ENCODE measurements at places on chromosomes 13 and 19.

- no peak for DNase-seq
Observed at GRCh38 chr13:44336934-44337333, 36.7 kb upstream of the SERP2 start.

DNA sequence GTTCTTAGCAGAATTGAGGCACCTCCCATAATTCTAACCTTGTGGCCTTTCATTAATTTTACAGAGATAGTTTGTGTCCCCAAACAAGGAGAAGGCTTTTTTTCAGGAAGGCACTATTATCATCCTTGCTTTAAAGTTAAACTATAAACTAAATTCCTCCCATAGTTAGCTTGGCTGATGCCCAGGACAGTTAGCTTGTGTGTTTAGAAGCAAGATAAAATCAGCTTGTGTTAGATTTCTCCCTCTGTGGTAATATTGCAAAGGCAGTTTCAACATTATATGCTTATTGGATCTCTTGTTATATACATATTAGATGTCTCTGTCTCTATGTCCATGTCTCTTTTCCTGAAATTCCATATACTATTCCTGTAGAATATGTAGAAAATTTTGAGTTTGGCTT lies 342.7 kb downstream of the TBC1D4 start:
- no peak for DNase-seq

- no peak for DNase-seq
Observed at GRCh38 chr13:33284916-33285315, 639 bp downstream of the STARD13 start.

GRCh38 chr13:74570834-74571233 lies 436.6 kb upstream of the KLF12 start:
- no peak for DNase-seq

- DNase-seq: no peak
Observed at GRCh38 chr13:98751861-98752466, 508 bp downstream of the SLC15A1 start.

- no peak for DNase-seq
Observed at GRCh38 chr19:58334691-58335249, 8.0 kb downstream of the ZSCAN22 start.

- DNase-seq: no peak
Observed at GRCh38 chr19:46639358-46640182, 3.6 kb upstream of the GNG8 start.

GRCh38 chr19:1089126-1089771 lies 5.9 kb downstream of the POLR2E start:
- DNase-seq: peak; percentile 33

DNA sequence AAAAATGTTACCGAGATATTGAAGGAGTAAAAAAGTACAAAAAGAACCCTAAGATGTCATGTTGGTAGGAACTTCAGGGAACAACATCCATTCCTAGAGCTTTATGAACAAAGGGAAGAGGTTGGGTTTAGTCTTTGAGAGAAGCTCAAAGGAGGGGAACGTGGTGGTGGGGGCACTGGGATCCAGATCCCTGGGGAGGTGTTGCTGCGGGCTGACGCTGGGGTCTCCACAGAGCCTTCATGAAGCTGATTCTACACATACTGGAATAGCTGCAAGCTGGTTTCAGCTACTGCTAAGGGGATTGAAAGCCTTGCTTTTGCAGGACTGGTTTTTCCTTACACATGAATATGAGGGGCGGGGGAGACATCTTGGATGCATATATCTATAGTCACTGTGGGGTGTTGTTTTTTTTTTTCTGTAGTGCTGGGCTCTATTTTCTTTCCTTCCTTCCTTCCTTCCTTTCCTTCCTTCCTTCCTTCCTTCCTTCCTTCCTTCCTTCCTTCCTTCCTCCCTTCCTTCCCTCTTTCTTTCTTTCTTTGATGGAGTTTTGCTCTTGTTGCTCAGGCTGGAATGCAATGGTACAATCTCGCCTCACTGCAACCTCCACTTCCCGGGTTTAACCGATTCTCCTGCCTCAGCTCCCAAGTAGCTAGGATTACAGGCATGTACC lies 6.5 kb upstream of the MZF1 start:
- no peak for DNase-seq

GRCh38 chr13:109734002-109734785 lies 52.2 kb downstream of the IRS2 start:
- DNase-seq: no peak

DNA sequence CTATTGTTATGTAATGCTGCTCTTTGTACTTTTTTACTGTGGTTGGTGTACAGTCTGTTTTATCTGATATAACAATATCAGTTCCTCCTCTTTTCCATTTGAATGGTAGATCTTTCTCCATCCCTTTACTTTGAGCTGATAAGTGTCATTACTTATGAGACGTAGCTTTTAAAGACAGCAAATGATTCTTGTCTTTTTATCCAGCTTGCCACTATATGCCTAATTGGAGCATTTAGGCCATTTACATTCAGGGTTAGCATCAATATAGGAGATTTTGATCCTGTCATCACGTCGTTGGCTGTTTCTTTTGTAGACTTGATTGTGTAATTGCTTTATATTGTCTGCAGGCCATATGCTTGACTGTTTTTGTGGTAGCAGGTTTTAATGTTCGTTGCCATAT lies 894.2 kb upstream of the ATXN8OS start:
- no peak for DNase-seq

DNA sequence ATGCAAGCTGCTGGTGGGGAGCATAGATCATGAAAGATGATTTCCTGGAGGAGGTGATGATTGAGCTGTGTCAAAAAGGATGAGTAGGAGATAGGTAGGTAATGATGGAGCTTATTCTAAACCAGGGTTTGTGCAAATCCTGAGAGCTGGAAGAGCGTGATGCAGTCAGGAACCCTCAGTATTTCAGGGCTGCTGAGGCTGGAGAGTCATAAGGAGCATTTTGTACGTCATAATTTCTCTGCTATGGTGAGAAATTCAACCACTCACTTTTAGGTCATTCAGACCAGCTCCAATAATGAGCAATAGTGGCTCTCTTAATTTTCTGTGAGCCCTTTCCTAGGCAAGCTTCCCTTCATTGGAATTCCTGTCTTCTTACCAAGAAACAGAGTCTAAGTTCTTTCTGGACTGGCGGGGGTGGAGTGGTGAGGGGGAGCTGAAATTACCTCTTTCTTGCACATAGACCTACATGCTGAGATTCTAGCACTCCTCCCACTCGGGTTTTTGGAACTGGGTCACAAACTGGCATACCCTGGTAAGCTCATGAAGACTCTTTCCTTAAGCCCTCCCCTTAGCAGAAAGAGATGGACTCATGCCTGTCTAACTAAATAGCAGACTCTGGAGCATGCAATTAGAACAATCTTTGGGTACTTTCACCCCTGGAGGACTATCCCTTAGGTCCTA lies 62.2 kb upstream of the MYCBP2 start:
- no peak for DNase-seq

DNA sequence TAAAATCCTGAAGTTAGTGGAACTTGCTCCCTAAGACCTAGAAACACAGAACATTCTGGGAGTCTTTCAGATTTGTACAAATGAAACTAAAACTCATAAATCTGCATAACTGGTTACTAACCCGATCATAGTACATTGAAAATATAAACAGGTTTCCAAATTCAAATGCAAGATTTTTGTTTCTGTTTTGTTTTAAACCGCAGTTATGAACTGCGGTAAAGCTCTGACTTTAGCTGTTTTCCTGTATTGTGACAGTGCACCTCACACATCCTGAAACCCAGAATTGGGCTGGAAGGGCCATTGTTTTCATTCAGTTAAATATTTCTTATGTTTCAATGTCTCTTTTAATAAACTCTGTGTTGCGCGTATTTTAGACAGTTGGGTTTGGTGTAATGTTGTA lies 204.7 kb downstream of the SHISA2 start:
- DNase-seq: no peak

DNA sequence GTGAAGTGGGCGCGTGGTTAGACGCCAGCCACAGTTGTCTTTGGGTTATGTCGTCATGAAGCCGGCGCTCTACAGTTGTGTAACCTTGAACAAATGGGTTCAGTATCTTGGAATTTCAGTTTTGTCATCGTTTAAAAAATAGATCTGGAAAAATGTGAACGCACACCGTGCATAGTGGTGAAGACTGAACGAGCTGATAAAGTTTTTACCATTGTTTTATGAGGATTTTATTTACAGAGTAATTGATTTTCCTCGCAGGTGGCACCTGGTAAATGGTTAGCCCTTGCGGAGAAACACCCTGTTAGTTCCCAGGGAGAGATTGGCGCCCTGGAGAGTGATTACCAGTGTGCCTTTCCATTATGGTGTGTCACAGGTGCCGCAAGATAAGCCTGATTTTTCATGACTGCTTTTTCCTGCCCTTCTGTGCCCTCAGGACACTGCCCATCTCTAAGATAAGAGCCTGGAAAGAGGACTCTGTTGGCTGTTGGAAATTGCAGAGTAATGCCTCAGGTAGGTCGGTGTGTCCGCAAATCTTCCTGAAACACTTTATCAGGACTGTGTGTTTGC lies 577 bp downstream of the ZNF181 start:
- no peak for DNase-seq

DNA sequence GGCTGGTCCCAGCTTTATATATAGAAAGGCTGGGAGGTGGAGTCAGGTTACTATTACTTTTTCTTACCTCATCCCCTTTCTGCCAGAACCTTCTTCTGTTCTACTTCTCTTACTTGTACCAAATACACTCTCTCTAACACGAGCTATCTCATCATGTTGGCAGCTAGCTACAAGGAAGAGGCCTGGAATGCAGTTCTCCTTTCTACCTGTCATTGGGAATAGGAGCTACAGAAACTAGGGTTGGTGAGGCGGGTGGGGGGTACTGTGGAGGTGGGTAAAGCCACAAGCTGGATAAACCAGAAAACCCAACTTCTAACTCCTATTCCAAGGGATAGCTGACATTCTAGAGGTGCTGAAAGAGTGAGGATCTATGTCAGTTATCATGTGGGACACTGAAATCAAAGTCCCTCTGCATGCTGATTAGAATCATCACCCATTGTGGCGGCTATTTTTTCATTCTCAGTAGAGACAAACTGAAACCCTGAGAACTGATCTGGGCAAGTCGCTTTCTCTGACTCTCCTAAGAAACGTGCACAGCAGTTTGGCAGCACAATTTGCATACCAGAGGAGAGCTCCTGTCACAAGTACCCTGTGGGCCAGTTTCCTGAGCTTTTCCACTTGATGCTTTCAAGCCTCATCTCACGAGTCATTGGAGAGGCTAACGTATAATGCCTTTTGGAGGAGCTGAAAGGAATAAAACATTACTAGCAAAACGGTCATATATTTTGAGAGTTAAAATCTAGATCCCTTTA lies 358.1 kb downstream of the ENOX1 start:
- no peak for DNase-seq

GRCh38 chr13:58926858-58927257 lies 1236.9 kb downstream of the DIAPH3 start:
- no peak for DNase-seq

DNA sequence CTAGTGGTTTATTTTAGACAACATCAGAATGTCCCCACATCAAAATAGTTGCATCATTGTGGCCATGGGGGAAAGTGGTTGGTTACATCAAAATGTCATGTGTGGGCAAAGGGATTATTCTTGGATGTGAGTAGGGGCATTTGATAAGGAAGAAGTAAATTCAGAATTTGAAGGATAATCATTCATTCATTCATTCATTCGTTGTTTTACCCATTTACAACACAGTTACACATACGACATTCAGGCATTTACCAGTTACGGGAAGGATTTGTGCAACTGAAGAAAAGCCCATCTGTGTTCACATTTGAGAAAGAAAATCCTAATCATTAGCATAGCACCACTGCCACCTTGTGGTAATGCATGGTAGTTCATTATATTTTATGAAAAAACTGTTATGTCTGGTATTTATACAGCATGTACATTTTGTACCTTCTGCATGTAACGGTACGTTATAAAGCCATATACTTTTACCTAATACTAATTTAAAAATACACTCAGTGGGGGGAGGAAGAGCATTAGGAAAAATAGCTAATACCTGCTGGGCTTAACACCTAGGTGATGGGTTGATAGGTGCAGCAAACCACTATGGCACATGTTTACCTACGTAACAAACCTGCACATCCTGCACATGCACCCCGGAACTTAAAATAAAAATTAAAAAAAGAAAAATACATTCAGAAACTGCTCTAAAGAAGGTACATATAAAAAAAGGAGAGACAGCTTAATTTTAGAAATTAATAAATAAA lies 62.1 kb downstream of the DGKH start:
- peak; percentile 38 for DNase-seq

DNA sequence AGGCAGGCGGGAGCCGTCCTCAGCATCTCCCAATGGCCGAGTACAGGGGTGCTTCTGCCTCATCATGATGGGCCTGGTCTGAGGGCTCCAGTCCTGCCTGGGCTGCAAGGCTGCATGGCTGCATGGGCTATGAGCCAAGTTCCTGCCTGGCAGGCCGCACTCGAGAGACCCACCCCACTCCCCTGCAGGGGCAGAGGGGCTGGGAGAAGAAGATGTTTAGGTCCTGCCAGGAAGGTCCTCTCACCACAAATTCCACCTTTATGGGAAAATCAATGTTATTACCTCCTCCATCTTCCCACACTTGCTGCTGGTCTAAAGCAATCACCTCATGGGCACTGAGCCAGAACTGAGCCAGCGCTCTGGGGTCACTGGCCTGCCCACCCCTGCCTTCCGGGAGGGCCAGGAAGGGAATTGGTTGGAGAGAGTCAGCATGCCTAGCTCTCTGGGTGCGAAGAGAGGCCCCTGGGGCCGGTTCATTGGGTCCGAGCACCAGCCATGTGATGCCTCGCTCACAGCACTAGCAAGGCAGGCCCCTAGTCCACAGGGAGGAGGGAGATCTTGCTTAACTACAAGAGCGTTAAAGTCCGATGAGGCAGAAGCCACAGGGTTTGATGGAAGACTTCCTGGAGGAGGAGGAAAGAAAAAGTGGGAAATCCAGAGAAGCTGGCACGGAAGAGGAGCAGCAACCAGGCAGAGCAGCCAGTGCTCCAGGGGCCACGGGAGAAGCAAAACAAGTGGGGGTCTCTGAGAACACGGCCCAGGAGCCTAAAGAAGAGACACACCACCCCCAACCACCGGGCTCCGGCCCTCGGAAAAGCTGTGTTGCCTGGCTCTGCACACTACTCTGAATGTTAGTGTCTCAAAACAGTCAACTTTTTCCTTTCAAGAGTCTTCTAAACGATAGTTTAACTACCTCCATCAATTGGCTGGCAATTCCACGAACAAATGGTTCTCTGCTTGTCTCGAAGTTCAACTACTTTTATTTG lies 63.1 kb downstream of the CEBPG start:
- DNase-seq: peak; percentile 50
